Pancreas (tissue), 10 donors: ENCODE measurements at places on chromosomes 1 and 21. TPM values are rescaled to one million over a fixed set of nuclear protein-coding genes. Genes with fewer than 3 reads are reported as not detected.

DNA sequence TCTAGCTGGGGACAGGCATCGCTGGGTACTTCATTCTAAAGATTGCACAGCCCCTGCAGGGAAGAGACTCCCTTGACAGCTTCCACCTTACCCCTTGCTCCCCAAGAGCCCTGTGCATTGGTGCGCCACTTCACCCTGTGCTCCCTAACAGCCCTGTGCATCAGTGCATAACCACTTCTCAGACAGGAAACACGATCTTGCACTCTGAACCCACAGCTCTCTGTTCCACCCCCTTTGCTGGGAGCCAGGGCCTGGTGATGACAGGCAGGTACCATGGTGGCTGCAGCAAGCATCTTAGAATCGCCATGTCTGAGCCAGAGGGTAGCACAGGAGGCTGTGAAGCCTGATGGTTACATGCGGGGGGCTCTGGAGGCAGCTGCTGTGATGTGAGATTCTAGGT lies 5.0 kb downstream of the ALPL start:
- no peak for DNase-seq

DNA sequence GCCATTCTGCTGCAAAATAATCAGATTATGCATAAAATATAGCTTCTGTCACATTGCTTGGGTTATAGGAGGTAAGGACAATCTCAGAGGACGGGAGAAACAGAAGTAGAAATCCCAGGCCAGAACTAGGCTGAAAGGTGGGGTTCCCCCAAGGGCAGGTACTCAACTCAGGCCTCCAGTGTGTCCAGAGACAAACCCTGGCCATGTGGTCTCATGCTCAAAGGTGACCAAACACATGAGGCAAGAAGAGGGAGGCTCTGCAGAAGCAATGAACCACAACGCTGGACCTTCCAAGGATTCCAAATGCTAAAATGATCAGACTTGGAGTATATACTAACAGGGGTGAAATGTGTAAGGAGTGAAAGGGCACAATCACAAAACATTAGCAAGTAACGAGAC lies 103.8 kb downstream of the DMRTB1 start:
- no peak for DNase-seq

GRCh38 chr1:46820076-46820475 lies 21.2 kb downstream of the CYP4B1 start:
- DNase-seq = no peak

- DNase-seq = no peak
Measured at GRCh38 chr21:43911935-43912487, 47.0 kb downstream of the AGPAT3 start.

- no peak for DNase-seq
Measured at GRCh38 chr1:180778782-180779398, 133.8 kb upstream of the KIAA1614 start.

GRCh38 chr1:100730130-100730529 lies 10.6 kb downstream of the VCAM1 start:
- DNase-seq = no peak

DNA sequence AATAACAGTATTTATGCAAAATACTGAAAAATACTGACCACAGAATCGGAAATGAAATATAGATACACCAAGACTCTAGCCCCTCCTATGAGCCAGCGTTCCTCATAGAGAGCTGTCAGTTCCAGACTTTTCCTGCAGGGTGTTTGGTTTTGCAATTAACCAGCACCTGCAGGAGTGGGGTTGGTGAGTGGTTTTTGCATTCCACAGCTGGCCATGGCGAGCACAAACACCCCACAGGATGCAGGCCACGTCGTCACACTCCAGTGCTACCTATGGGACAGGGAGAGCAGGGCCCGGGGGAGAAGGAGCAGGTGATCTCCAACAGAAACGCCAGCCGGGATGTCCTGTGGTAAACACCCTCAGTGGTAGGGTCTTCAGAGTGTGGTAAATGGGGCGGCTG lies 94.1 kb downstream of the ERG start:
- no peak for DNase-seq

DNA sequence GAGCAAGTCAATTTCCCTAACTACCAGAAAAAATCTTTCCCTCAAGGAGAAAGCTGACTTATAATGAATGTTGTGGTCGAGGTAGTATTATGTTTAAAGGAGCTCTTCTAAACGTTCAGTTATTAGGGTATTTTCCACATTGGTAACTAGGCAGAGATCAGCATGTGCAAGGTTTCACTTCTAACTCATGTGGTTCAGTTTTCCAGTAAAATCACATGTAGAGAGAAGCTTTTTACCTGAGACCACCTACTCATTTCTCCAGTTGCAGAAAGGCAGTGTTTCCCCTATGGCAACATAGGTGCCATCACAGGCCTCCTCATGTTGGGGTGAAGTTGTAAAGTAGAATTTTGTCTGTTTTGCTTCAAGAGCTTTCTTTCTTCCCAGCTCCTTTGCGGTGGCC lies 23.7 kb downstream of the IL23R start:
- no peak for DNase-seq

GRCh38 chr1:102961549-102961948 lies 146.8 kb downstream of the COL11A1 start:
- DNase-seq = no peak

The LIPI gene
- not detected for total RNA-seq

The BTBD19 gene
- total RNA-seq = 1.6 TPM

The FOXO6 gene
- total RNA-seq = 0.83 TPM
